Activated T-helper 1 cell treated with anti-CD3 and anti-CD28 coated beads, Interleukin-2, amount 50 U/mL, for 16 hours (primary cell): ENCODE measurements at places on chromosomes 13 and 19.

DNA sequence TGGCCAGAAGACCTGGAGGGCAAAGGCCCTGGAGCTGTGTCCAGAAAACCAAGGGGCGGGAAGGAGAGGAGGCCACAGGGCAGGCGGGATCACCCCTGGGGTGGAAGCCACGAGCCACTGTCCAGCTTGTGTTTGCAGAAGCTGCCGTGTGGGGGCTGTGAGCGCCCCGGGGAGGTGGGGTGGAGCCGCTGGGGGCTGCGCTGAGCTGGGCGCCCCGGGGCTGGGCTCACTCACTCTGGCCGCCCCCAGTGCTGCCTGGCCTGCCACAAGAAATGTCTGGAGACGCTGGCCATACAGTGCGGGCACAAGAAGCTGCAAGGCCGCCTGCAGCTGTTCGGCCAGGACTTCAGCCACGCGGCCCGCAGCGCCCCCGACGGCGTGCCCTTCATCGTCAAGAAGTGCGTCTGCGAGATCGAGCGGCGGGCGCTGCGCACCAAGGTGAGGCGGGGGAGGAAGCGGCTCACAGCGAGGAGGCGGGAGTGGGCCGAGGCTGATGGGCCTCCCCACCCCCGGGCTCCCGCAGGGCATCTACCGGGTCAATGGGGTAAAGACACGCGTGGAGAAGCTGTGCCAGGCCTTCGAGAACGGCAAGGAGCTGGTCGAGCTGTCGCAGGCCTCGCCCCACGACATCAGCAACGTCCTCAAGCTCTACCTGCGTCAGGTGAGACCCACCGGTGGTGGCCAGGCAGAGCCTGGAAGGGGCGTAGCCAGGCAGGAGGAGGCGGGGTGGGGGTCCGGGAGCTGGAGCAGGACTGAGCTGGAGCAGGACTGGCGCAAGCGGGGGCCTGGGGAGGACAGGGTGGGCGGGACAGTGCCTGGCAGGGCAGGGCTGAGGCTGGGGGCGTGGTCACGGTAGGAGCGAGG is 13.6 kb downstream of the POLR2E start:
- DNase-seq, result no peak

DNA sequence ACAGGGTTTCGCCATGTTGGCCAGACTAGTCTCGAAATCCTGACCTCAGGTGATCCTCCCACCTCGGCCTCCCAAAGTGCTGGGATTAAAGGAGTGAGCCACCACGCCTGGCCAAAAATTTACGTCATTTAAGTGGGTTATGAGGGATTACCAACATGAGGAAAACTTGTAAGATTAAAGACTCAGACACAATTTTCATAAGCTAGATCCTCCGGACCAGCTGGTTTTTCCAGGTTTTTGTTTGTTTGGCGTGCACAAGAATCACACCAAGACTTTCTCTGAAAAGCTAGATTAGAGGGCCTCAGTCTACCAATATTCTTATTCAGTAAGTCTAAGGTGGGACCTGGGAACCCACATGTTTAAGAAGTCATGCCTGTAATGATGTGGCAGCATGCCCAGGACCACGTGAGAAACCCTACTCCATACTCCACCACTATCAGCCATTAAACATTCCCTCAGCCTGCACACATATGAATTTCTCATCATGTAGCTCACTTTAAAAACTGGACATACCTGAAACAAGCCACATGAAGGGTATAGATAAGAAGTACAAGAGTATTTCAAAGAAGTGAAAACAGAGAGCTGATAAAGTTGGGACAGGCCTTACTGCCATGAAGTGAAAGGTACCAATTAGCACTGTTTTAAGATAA is 25.7 kb downstream of the DIAPH3 start:
- DNase-seq, result no peak

DNA sequence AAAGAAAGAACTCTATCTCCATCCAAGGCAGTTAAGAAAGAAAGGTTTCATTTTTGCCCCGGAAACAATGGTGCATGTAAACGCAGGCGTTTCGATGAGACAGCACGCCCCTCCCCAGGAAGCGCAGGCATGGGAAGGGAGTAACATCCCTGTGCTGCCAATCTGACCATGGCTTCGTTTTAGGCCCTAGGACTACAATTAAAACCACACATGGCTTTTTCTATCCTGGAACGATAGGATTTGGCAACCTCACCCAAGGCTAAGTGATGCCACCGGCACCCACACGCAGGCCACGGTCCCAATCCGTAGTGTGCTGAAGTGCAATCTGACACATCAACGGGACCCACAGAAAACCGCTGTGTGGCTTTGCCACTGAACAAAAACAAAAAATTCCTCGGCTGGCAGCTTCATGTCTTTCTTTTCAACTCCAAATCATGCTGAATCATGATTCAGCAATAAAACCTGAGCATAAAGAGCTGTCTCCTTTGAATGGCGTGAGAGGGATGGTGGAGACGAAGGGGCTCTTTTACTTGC is 24.2 kb downstream of the RANBP3 start:
- no peak for DNase-seq

- no peak for DNase-seq
Measured at GRCh38 chr13:19575230-19575629, 13.9 kb upstream of the TPTE2 start.

GRCh38 chr19:10398819-10399218 is 4.5 kb downstream of the CDC37 start:
- DNase-seq, result no peak

DNA sequence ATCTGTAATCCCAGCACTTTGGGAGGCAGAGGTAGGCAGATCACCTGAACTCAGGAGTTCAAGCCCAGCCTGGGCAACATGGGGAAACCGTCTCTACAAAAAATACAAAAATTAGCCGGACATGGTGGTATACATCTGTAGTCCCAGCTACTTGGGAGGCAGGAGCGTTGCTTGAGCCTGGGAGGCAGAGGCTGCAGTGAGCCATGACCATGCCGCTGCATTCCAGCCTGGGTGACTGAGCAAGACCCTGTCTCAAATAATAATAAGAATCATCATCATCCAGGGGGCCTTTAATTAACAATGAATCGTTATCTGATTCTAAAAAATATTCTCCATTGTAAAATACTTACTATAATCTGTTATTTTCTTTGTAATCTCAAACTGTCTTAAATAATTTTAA is 283.4 kb downstream of the DACH1 start:
- DNase-seq, result no peak

DNA sequence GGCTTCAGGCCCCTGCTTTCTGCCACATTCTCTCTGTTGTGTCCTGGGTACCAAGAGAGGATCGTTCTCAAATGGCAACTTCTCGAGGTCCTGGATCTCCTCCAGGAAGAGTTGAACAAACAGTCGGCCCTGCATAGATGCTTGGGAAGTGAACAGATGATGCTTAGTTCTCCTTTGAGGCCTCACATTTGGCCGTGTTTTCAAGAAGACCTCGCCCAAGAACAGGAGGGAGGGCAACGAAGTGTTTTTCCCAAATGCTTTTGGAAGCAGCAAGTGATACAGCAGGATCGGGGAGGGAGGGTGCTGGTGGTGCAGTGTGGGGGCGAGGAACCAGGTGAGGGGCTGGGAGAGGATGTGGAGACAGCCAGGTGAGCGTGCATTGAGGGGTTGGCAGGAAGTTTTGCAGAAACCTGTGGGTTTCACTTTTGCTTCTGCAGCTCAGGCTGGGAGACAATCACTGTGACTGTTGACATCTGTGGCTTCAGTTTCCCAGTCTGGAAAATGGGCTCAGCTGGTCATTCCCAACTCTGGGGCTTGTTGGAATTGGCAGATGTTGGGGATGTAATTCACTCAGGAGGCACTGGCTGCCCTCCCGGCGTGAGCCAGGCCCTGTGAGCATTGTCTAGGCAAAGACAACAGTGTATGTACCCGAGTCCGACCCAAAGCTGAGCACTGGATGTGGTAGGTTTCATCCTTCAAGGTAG is 21.6 kb downstream of the MAST3 start:
- no peak for DNase-seq

GRCh38 chr13:105167385-105167784 is 1368.1 kb downstream of the EFNB2 start:
- no peak for DNase-seq

DNA sequence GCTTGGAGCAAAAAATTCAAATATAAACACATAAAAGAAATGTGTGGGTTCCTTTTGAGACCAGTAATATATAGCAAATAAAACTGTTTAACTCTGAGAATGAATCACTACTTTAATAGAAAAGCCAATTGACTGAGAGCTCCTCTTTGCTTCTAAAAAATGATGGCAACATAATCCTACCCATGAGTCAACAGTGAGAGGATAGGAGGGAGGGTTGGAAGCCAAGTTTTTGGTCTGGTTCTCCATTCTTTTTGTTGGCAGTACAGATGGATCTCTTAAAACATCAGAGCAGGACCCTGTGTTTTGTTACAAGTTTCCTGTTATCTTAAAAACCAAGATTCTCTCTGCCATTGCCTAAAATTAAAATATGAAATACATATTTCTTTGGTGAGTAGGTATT is 50.0 kb upstream of the POSTN start:
- DNase-seq, result no peak

GRCh38 chr19:1355568-1356507 is 27.9 kb upstream of the NDUFS7 start:
- no peak for DNase-seq

DNA sequence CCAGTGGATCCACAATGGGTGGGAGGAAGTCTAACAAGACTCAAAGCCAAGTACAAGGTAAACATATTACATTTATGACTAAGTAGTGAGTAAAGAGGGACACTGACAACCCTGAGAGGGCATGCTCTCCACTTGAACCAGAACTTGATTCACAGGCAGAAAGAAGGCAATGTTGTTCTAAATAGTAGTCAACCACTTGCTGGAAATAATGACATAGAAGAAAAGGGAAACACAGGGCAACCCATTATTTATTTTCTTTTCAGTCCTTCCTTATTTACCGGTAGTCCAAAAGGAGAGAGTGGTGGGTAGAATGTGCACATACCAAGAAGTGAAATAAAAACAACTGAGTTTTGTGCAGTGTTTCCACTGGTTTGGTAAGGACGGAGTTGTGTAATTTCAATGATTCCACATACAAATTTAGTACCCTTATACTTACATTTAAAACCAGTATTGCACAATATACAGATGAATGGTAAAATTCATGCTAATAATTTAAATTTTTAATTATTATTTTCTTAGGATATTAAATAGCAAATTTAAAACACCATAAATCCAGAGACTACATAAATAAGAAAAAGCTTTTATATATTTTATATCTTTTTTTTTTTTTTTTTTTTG is 65.9 kb downstream of the ENOX1 start:
- no peak for DNase-seq

DNA sequence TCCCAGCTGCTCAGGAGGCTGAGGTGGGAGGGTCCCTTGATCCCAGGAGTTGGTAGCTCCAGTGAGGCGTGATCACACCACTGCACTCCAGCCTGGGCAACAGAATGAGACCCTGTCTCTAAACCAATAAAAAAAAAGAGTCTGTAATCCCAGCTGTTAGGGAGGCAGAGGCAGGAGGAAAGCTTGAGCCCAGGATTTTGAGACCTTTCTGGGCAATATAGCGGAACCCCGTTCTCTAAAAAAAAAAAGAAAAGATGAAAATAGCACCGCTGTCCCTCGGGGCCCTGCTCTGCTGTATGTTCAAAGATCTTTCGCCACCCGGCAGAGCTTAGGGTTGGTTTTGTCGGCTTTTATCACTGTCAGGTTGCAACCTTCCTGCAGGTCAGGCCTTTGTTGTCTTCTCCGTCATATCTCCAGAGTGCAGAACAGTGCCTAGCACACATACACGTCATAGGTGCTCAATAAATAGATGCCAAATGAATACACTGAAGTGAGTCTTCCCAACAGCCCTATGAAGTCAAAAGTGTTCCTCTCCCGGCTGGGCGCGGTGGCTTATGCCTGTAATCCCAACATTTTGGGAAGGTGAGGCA is 13.4 kb upstream of the BCAM start:
- no peak for DNase-seq

- no peak for DNase-seq
Measured at GRCh38 chr13:106996867-106997618, 429.1 kb upstream of the ARGLU1 start.

- no peak for DNase-seq
Measured at GRCh38 chr19:1942934-1943555, 2.1 kb downstream of the CSNK1G2 start.

DNA sequence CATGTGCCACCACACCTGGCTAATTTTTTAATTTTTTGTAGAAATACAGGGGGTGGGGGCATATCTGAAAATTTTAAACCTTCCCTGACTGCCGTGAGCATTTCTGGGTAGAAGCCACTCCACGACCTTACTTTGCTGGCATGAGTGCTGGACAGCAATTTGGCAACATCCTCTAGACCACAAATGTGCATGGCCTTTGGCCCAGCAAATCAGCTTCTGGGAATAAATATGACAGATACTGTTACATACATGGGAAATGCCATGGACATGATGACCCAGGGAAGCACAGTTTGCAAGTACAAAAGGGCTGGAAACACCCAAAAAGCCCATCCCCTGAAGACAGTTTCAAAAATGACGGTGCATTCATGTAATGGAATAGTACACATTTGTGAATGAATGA is 3.2 kb upstream of the PVR start:
- DNase-seq, result no peak

DNA sequence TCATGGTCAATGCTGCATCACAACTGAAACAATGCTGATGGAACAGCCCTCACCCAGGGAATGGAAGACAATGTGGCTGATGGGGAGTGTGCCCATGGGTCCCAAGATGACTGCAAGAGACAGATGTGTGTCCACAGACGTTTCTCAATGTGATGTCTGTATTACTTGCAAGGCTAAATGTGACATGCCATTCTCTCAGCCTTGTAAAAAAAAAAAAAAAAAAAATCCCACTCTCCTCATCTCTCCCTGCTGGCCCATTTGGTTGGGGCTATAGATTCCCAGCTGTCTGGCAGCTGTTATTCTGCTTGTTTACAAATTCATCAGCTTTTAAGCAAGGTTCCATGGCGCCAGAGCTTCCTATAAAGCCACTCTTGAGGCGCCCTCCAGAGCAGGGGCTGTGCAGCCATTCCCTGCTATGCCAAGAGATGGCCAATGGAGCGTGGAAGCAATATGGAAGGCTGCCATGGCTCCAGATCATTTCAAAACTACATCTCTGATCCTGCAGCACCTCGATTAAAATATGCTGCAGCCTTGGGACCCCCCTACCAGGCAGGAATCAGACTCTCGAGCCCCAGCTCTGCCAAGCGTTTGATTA is 294.8 kb downstream of the FOXO1 start:
- DNase-seq, result no peak

GRCh38 chr13:112714376-112715174 is 24.7 kb downstream of the ATP11A start:
- DNase-seq, result no peak

GRCh38 chr19:3575260-3575741 is 2.6 kb downstream of the HMG20B start:
- DNase-seq, result no peak

DNA sequence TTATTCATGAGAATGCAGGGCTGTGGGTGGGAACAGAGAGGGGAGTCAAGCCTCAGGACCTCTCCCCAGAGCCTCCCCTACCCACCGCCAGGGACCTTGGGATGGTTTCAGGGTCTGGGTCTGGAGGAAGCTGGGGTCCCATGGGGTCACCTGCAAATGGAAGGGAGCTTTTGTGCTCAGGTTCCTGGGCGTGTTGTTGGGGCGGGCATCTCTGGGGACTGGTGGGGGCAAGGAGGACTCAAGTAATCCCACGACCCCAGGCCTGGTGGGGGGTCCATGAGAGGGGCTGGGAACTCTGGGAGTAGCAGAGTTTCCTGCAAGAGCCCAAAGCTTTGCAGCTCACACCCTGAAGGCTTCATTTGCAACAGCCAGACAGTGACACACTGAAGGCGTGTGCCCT is 60.2 kb downstream of the UNC13A start:
- DNase-seq, result no peak
